Immature natural killer cell (primary cell): ENCODE measurements at places on chromosomes 6 and 20.

- DNase-seq: no peak
Observed at GRCh38 chr6:147156799-147157382, 47.3 kb upstream of the STXBP5 start.

DNA sequence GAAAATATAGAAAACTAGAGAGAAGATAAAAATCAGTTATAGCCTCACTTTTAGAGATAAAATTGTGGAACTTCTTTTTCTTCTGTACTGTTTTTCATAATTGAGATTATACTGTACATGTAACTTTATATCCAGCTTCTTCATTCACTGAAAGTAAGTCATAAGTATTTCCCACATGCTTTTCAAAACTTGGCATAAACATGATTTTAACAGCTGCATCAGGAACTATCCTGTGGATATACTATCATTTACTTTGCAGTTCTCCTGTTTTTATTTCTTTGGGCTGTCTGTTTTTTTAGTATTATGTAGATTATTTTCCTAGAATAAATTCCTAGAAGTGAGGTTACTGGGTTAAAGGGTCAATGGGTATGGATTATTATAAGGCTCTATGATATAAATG is 14.8 kb downstream of the DSTN start:
- DNase-seq: no peak

DNA sequence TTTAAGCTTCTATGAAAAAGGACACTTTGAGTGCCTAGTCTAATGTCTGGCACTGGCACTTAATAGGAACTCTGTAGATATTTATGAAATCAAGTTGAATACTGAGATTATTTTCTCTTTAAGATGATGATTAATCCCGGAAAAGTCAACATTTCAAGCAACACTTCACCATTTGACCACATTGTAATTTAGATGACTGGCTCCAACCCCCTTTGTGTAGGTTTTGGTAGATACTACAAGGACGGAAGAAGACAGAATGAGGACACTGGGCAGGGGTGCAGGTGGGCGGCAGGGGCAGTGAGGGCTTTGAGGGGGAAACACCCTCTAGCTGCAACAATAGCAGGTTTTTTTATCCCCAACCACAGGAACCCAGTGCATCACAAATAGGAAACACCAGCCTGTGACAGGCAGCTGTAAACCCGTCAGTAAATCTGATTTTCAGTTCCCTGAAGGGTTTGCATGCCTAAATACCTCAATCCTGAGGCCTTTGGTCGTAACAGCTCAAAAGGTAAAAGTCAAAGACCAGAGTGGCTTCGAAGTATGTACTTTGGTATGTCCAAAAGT is 4.6 kb downstream of the DTNBP1 start:
- DNase-seq: peak; percentile 57

GRCh38 chr6:75278474-75279077 is 6.0 kb downstream of the TMEM30A start:
- no peak for DNase-seq

DNA sequence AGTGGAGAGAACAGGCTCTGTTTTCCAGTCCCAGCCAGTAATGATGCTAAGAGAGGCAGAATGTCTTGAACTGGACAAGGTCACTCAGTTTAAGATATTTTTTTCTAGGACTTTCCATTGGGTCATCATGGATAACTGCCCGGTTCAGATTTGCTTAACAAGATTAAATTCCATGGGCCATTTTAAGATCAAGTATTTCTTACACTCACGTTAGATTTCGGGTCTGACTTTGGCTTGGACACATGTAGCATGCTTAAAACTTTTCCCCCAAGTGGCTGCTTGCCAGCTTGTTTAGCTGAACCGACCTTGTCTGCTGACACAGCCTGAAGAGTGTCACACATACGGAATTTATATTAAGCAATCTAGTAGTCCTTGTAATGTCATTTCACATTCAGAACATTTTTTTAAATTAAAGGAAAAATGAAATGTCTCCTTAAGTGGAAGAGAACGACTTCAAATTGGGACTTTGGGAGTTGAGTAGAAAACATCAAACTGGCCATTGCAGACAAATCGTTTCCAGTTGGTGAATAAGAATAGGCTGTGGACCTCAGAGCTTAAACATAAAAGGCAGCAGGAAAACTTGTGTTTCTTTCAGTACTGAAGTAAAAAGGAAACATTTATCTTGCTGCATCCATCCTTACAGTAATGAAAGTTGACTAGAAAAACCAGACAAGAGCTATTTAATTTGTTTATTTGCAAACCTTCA is 29.0 kb downstream of the ARMC2 start:
- DNase-seq: no peak

DNA sequence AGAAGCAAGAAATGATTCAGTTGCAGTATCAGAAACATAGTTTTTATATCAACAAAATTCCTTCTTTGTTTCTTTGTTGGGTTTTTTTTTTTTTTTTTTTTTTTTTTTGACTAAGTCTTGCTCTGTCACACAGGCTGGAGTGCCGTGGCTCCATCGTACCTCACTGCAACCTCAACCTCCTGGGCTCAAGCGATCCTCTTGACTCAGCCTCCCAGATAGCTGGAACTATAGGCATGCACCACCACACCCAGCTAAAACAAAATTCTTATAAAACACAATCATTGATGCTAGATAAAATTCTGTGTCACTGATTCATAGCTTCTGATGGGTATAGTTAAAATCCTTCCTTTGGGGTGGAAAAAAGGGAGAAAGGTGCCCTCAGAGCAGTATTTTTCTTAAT is 110.3 kb upstream of the TNFAIP3 start:
- no peak for DNase-seq

DNA sequence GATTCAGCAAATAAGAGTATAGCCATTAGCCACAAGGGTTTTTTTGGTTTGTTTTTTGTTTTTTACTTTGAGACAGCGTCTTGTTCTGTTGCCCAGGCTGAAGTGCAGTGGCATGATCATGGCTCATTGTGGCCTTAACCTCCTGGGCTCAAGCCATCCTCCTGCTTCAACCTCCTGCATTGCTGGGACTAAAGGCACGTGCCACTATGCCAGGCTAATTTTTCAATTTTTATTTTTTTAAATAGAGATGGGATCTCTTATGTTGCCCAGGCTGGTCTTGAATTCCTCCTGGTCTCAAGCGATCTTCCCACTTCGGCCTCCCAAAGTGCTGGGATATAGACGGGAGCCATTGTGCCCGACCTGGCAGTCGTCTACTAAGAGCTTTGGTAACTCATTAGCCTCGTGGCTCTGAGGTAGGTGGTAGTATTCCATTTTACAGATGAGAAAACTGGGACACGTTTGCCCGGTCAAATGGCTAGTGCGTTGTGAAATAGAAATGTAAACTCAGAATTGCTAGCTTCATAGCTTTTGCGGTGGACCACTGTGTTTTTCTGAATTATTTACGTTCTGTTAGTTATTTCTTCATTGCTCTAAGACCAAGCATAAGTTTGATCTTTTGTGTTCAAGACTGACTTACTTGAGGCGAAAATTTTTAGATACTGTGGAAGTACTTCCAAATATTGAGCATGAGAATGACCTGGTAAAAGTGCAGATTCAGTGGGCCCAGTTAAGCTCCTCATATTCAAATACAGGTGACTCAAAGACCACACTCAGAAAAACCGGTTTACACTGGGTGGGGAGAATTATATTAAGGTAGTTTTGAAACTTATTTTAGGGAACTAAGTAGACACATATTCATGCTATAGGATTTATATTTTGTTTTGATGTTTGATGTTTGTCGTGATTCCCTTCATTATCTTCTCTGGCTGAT is 2.1 kb downstream of the PANK2 start:
- DNase-seq: no peak

GRCh38 chr20:62555642-62556420 is 80.0 kb upstream of the GATA5 start:
- DNase-seq: no peak

- peak; percentile 90 for DNase-seq
Observed at GRCh38 chr6:3258720-3259490, at the start of gene PSMG4. Gene PSMG4, plus strand, starts transcription at chr6:3258947. Its CDS starts 76 bp downstream, at chr6:3259023.

DNA sequence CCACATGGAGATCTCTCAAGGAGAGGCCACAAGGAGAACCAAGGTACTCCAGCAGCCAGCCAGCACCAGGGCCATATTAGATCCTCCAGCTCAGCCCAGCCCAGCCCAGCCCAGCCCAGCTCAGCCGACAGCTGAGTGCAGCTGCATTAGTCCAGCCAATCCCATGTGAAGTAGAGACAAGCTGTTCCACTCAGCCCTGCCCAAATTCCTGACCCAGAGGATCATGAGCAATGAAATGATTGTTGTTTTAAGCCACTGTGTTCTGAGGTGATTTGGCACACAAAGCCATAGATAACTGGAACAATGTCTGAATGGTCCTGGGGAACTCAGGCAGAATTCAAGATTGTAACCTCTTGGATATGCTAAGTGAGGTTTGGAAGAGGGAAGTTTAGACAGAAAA is 59.5 kb upstream of the BMP2 start:
- DNase-seq: no peak

DNA sequence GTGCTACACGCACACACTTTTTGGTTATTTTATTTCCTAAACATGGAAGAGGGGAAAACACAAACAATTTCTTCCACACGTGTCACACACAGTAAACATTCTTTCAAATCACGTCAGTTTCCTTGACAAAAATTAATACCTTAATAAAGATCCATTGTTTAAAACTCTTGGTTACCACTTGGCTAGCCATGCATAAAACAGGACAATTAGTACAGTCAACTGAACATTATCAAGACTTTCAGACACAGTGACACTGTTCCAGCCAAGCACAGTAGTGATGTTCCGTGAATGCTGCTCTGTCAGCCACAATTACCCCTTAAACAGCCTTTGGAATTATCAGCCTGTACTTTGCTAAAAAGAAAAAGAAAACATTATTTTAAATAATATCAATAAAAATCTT is 50.8 kb downstream of the GMDS start:
- DNase-seq: no peak

DNA sequence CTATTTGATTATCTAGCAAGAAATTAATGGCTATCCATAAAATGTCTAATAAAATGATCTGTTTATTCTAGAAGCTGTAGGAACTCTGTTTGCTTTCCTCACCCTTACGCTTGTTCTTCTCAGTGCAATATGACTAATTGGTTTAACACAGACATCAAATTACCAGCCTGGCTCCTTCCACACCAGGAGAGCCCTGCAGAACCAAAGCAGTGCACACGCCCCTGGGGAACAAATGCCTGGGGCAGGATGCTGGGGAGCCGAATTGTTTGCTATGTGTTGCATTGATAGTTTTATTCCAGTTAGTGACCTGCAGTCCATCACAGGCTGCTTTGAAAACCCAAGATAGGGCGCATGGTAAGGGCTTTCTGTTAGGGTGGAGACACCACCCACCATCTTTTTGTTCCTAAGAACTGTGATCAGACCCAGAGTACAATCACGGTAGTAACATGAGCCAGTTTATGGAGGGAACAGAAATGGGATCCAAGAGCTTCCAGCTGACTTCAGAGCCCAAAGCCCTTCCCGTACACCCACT is 126.4 kb upstream of the CD93 start:
- no peak for DNase-seq

DNA sequence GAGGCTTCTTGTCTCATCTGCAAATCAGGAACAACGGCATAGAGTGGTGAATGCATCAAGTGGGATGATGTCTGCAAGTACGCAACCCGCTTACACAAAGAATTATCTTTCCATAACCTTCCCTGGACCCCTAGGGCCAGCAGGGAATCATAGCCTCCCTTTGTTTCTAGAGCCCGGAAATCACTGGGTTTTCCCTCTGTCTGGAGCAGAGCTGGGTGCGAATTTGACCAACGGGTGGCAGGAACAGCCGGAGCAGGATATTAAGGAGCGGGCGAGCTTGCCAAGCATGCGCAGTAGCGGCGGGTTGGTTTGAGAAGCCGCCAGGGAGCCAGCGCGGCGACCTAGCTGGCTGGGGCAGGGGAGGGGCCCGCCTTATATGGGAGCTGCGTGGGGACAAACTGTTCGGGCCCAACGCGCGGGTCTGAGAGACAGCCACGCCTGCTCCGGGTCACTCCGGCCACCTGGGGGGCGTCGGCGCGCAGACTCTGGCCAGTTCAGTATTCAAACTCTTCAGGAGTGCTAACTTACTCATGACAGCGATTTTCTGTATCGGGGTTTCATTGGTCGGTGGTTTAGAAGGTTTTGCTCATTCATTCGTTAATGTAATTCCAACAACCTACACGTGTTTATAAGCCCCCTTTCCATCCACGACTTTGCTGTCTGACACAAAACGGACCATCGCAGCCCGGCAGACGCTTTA is 1.6 kb upstream of the KIF16B start:
- peak; percentile 68 for DNase-seq

DNA sequence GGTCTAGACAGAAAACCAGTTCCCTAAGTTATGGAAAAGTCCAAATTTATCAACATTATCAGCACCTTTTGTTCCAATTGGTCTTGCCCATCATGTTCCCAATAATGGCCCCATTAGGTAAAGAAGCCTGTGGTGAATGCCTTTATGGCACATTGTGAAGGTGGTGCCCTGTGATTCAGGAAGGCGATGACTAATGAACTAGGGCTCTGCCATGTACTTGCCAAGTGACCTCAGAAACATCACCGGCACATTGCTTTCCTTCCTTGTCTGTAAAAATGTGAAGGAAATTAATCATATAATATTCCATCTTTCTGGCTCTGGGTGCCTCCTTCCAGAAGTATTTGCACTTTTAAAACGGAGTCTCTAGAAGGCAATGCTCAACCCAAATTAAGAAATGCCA is 132.3 kb downstream of the UNC5CL start:
- no peak for DNase-seq

DNA sequence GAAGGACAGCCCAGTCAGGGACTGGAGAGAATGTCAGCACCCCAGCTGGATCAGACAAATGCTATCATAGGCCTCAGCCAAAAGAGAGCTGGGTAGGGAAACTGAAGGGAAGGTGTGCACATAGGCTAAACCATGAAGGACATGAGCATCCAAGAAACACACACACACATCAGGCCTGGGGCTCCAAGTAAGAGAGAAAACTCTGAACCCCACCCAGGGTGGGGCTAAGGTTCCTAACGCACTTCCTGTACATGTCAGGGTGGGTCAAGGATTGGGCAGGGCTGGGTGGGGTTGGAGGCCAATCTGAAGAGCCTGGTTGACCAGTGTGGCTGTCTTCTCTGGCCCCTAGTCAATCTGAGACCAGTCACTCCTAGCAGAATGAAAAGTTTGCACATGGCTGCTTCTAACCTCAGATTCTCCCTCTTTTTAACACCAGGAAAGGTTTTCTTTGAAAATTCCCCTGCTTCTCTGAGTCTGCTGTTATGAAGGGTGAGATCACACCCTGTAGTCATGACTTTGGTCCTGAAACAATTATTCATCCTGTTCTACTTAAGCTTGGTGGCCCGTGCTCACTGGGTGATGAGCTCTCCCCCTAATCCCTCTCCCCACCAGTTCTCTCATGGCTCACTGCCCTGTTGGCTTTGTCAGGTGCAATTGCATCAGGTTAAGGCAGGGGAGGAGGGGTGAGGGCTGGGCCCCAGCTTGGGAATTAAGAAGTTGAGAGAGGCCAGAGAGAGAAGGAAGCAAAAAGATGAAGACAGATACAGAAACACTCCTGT is 88.4 kb downstream of the MAFB start:
- no peak for DNase-seq

DNA sequence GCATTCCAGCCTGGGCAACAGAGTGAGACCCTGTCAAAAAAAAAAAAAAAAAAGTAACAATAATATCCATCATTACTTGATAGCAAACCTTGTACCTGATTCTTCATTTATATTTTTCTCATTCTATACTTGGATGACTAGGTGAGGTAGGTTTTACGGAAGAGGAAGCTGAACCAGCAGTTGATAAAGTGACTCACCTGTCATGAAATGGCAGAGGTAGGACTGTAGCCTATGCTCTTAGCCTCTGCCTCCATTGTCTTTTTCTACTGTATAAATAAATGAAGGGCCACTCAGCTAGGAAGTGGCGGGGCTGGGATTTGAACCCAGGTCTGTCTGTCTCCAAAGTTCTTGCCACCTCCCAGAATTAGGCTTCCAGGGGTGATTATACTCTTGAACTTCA is 20.7 kb upstream of the EPB41L1 start:
- no peak for DNase-seq

- no peak for DNase-seq
Observed at GRCh38 chr6:154139892-154140291, 100.9 kb downstream of the OPRM1 start.
